Umbilical cord (tissue), 2 donors: ENCODE measurements at places on chromosomes 7 and 10. TPM values are rescaled to one million over a fixed set of nuclear protein-coding genes. Genes with fewer than 3 reads are reported as not detected.

DNA sequence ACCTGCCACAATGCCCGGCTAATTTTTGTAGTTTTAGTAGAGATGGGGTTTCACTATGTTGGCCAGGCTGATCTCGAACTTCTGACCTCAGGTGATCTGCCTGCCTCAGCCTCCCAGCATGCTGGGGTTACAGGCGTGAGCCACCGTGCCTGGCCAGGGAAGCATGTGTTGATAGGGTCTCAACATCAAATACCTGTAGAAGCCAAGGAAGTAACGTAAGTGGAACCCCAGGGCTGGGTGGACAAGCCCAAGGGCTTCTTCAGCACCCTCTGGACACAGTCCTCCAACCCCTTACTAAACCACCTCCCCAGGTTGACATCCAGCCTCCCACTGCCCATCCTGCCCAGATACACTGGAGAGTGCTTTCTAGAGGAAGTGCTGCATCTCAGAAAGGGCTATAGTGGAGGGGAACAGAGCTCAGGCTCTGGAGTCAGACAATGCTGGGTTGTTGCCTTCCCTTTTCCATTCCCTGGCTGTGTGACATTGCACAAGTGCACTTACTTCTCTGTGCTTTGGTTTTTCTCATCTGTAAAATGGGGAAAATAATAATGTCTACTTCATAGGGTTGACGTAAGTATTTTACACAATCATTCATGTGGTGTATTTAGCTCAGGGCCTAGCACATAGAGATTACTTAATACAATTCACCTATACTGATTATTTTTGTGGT, 73.9 kb upstream of the KAT6B start:
- no peak for DNase-seq

GRCh38 chr7:76244781-76245391, 43.2 kb downstream of the SRRM3 start:
- no peak for DNase-seq

GRCh38 chr10:14415676-14416307, 85.1 kb upstream of the FRMD4A start:
- no peak for DNase-seq

DNA sequence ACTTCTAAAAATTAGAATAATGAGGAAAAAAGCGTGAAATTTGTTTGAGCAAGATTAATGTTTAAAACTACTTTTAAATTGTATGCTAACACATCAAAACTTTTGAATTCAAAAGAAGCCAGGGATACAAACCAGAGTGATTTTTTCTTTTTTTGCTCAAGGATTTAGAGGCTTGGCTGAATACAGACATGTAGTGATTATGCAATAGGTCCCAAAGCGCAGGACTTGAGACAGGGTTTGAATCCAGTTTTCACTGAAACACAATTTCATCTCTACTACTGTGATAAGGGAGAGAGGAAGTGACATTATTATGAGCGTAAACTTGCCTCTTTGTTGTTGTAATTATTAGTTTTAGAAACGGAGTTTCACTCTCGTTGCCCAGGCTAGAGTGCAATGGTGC, 207.3 kb downstream of the ZNF33B start:
- no peak for DNase-seq

DNA sequence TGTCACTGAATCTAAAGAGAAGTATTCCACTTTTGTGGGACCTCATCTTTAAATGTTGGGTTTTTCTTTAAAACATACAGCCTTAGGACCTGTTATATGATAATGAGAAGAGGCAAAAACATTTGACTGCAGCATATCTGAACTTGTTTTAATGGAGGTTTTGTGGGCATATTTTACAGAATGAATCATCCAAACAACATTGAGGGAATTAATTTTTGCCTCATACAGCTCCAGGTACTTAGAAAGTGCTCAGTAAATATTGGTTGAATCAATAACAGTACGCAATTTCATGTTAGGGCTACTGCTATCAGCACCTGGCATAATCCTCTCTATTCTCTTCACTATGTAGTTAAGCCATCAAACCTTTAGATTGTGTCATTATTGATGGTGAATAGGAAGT, 115.9 kb downstream of the MALRD1 start:
- DNase-seq: no peak

- DNase-seq: no peak
Observed at GRCh38 chr10:29495366-29495765, 139.4 kb downstream of the SVIL start.

- DNase-seq: no peak
Observed at GRCh38 chr10:75548356-75548755, 116.9 kb downstream of the LRMDA start.

Gene UTF1
- not detected for total RNA-seq

Gene SPDYE11
- 1.7 TPM for total RNA-seq
